ENCODE measurements at places on chromosomes 16 and 17.
A peak's percentile ranks its signal among the peaks of the same experiment; 100 is the strongest.

DNA sequence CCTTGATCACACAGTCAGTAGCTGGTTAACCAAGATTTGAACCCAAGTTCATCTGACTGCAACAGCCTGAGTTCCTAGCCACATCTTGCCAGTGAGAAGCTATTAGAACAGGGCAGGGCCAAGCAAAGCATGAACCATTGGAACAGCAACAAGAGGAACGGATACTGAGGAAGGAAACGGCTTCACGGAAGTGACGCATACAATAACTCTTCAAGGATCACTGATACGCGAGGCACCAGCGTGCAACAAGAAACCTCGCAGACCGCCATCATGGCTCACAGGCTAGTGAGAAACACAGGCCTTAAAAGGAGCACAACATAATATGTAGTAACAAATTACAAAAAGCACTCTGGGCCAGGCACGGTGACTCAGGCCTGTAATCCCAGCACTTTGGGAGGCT, 114.9 kb downstream of the CDYL2 start:
- DNase-seq: no peak

DNA sequence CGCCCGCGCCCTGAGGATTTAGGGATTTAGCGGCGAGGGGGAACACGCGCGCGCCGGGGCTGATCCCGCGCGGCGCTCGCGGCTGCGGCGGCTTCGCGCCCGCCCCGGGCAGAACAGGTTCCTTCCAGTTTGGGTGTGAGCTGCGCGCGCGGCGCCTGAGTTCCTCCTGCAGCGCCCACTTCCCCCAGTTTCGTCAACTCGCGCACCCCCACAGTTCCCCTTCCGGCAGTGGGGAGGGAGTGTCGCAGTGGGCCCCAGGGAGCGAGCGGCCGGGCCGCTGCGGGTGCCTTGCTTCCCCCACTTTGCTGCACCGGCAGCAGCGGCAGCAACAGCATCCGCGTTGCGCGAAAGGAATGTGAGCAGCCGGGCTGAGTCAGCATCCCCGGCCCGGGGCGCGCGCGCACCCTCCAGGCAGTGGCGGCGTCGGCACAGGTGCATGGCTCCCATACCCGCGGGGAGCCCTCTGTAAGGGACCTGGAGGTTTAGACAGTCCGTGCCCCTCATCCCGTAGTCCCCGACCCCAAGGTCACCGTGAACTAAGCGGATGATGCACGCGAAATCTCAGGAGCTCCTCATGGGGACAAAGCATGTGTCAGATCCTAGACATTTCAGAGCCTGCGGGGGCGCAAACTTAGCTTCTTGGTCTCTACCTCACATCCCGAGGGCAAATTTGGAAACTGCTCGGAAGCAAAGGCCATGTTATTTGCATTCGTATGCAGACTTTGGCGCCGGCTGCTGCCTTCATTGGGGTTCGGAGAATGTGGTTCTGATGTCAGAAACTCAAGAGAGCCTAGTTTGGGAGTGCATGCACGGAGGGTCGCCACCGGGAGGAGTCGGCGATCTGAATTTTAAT, 767 bp downstream of the ARSG start:
- peak; percentile 63 for DNase-seq

DNA sequence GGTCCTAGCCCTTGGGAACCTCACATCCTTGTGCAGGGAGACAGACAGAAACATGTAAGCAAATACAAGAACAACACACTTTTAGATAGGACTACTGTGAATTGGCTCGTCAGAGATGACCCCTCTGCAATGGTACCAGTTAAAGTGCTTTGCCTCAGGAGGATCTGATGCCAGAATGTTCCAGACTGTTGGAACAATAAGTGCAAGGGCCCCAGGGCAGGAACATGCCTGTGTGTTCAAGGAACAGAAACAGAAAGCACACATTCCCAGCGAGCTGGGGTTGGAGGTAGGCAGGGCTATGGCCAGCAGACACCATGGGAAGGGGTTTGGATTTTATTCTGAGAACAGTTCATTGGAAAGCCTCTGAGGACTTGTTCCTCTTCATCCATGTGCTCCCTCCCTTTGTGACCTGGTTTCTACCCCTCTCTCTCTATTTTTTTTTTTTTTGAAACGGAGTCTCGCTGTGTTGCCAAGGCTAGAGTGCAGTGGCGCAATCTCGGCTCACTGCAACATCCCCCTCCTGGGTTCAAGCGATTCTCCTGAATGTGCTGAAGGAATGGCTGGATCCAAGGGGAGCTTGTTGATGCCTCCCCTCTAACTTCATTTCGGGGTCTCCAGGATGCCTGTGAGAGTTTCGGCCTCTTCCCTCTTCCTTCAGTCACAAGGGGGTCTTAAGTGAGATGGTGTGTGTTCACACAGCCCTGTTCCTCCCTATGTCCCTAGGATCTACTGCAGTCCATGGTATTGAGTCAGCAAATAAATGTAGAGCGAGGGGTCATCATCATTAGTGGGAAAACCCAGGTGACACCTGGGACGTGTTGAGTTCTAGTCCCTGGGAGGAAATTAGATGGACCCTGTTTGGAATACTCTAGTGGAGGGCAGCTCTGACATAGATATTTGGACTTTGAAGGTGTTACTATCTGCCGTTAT, 6.4 kb downstream of the STAT5A start:
- DNase-seq: no peak

- no peak for DNase-seq
Measured at GRCh38 chr16:87881324-87882200, 12.3 kb upstream of the SLC7A5 start.

- no peak for DNase-seq
Measured at GRCh38 chr16:28495098-28495793, 803 bp downstream of the APOBR start.

DNA sequence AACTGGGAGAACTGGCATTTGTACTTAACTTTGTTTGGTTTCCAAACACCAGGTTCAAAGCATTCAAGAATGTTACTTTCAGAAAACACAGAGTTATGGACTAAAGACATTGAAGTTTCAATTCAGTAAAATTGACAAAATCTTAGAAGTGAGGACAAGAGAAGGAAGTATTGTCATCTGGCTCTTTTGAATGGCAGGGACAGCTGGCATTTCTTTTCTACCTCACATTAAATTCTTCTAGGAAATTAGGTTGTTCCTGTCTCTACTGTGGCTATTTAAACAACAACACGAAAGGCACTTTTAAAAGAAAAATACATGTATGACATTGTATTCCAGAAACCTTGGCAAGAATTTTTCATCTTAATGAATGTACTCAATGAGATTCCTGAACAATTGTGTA, 600.0 kb upstream of the CA10 start:
- DNase-seq: no peak

- no peak for DNase-seq
Measured at GRCh38 chr17:33637534-33637933, 344.4 kb upstream of the ASIC2 start.

DNA sequence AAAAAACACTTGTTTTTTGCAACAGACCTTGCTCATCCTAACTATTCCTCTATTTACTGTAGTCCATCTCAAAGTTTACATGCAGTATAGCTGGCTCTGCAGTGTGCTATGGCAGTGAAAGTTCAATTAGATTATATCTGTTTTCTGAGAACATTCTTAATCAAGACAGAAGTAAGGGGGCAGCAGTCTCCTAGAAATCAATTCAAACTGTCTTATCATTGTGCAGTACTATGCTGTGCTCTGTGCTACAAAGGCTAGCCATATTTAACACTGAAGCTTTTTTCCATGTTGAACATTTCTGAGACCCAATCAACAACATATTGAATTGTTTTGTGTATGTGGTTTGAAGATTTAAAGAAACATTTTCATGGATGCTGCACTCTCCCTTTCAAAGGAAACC, 11.4 kb downstream of the NETO2 start:
- no peak for DNase-seq

DNA sequence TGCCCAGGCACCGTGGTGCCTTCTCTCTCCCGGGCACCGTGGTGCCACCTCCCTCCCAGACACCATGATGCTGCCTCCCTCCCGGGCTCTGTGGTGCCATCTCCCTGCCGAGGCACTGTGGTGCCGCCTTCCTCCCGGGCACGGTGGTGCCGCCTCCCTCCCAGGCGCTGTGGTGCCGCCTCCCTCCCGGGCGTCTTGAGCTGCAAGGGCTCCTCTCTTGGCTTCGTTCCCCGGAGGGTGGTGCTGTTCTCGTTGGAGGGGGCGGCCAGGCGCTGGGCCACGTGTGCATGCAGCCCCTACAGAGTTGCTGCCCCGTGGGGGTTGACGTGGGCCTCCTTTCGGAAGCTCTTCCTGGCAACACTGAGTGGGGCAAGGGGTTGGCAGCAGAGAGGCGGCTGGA, 8.2 kb downstream of the CENPX start:
- DNase-seq: no peak
